B cell (primary cell): ENCODE measurements at places on chromosomes 4 and X.

DNA sequence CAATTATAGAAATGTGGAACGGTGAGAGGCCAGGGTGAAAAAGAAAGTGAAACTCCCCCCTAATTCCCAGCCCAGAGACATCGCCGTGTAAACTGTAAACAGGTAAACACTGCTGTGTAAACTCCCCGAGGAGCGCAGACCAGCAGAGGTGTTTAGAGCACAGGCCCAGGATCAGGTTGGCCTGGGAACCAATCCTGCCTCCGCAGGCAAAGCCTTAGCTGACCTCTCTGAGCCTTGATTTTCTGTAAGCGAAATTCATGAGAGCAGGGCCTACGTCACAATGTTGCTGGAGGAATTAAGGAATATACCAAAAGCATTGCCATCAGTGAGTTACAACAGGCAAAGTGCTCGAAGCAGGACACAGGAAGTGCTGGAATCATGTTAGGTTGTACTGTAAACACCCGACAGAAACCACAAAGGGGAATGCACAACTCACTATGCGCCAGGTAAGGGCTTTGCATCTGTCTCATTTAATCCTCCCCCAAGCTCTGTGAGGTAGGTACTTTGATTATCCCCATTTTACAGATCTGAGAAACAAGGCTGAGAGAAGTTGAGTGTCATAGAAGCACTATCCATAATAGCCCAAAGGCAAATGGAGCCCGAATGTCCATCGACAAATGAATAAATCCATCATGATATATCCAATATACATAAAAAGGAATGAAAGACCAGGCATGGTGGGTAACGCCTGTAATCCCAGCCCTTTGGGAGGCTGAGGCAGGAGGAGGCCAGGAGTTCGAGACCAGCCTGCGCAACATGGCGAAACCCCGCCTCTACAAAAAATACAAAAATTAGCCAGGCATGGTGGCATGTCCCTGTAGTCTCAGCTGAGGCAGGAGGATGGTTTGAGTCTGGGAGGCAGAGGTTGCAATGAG, 30.7 kb upstream of the KIAA0232 start:
- DNase-seq = no peak

- no peak for DNase-seq
Measured at GRCh38 chrX:126770179-126770578, 49.4 kb upstream of the PRR32 start.

GRCh38 chr4:2337131-2337723, 75.3 kb upstream of the MXD4 start:
- no peak for DNase-seq

- no peak for DNase-seq
Measured at GRCh38 chr4:3385711-3386420, 55.9 kb upstream of the HGFAC start.

- no peak for DNase-seq
Measured at GRCh38 chr4:96646146-96646545, 806.3 kb downstream of the PDHA2 start.
